ENCODE measurements at places on chromosomes 5 and 9.

DNA sequence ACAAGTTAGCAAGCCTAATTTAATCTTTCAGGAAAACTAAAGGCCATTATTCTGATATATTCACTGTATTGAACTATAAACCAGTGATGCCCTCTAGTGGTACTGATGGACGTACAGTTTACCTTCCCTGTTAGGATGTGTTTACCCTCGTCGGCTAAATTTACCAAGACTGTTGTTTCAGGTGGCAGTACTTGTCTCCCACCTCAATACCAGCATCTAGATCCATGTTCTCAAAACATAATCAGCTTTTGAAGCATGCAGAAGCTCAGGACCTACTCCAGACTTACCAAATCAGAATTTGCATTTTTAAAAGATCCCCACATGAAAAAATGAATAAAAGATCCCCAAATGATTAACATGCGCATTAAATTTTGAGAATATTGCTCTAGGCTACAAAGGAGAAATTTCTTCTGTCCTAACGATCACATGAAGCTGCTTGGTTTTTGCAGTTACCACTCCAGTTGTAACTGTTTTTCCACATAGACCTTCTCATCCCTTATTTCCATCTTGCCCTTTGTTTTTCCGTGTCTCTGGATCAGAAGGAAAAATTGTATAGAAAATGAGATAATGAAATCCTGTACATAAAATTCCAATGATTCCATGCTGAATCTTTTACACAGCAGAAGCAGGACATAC, 3.2 kb upstream of the BAAT start:
- H3K27ac ChIP-seq = no peak overlapping the region
- peaks cover 20% of the 10 kb centered on the region for H3K4me1 ChIP-seq
- no peaks in the 10 kb centered on the region for H3K36me3 ChIP-seq
- no peak overlapping the region for H3K4me3 ChIP-seq
- no peak for DNase-seq

- DNase-seq = no peak
- no peaks in the 10 kb centered on the region for H3K27me3 ChIP-seq
- H3K4me1 ChIP-seq = peaks cover 19% of the 10 kb centered on the region
These were observed 77.0 kb downstream of the DCP2 start for GRCh38 chr5:113053511-113053995.

DNA sequence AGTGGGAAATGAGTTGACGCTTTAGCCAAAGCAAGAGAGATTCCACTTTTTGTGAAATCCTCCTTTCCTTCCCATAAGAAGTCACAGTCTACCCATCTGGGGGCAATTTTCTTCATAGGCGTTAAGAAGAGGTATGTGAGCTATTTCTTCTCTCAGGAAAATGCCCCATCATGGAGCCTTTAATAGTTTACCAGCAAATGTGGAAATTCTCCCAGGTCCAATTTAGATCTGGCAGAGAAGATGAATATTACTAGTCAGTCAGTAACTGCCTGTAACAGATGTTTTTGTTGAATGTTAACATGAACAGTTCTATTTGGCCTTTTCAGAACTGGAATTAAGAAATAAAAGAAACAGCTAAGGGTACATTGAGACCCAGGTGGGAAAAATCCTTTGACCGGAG, 156.4 kb upstream of the RFX3 start:
- H3K4me3 ChIP-seq = no peak overlapping the region
- H3K4me1 ChIP-seq = no peaks in the 10 kb centered on the region
- no peaks in the 10 kb centered on the region for H3K36me3 ChIP-seq
- no peak overlapping the region for H3K27ac ChIP-seq
- no peaks in the 10 kb centered on the region for H3K27me3 ChIP-seq

- no peaks in the 10 kb centered on the region for H3K36me3 ChIP-seq
- peaks cover 69% of the 10 kb centered on the region for H3K4me1 ChIP-seq
- H3K27ac ChIP-seq = no peak overlapping the region
These were observed 28.6 kb upstream of the IL7R start for GRCh38 chr5:35828082-35828598.

DNA sequence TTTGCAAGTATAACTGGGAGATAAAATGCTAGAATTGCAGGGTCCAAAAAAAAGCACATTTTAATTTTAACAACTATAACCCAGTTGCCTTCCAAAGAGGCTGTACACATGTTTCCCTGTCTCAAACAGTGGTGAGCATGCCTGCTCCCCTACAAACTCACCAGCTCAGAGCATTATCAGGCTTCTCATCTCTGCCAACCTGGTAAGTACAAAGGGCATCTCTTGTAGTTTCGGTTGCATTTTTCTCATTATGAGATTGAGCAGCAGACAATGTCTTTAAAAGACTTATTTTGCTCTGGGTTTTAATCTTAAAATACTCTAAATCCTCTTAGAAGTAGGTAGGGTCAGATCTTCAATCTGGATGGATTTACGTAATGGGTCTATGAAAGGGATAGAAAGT, 107.1 kb upstream of the MSX2 start:
- peaks cover 19% of the 10 kb centered on the region for H3K27me3 ChIP-seq
- no peak overlapping the region for H3K27ac ChIP-seq
- no peak overlapping the region for H3K4me3 ChIP-seq
- H3K4me1 ChIP-seq = peaks cover 2% of the 10 kb centered on the region

DNA sequence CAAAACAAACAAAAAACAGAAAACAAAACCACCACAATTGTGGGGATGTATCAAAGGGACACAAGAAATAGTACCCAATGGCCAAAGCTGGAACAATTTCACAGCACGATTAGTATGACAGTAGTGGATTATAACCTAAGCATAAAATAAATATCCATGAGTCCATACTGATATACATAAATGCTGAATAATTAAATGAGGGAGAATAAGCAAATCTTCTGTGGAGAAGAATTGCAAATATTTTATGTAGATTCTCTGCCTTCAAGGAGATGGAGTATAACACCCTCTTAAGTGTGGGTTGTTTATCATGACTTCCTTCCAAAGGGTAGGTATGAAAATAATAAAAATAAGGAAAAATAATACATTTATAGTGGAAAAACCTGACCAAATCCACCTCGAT, 325.4 kb downstream of the PDE4D start:
- DNase-seq = no peak
- peaks cover 4% of the 10 kb centered on the region for H3K4me1 ChIP-seq
- H3K4me3 ChIP-seq = no peak overlapping the region
- no peaks in the 10 kb centered on the region for H3K36me3 ChIP-seq
- H3K27ac ChIP-seq = no peak overlapping the region
- H3K27me3 ChIP-seq = peaks cover 4% of the 10 kb centered on the region

GRCh38 chr5:156142867-156143266, 184.1 kb upstream of the SGCD start:
- H3K27me3 ChIP-seq = no peaks in the 10 kb centered on the region
- no peak overlapping the region for H3K4me3 ChIP-seq
- no peaks in the 10 kb centered on the region for H3K4me1 ChIP-seq
- DNase-seq = no peak
- H3K36me3 ChIP-seq = no peaks in the 10 kb centered on the region

GRCh38 chr9:10366171-10366779, 246.5 kb downstream of the PTPRD start:
- H3K4me3 ChIP-seq = no peak overlapping the region
- DNase-seq = no peak
- H3K4me1 ChIP-seq = no peaks in the 10 kb centered on the region

DNA sequence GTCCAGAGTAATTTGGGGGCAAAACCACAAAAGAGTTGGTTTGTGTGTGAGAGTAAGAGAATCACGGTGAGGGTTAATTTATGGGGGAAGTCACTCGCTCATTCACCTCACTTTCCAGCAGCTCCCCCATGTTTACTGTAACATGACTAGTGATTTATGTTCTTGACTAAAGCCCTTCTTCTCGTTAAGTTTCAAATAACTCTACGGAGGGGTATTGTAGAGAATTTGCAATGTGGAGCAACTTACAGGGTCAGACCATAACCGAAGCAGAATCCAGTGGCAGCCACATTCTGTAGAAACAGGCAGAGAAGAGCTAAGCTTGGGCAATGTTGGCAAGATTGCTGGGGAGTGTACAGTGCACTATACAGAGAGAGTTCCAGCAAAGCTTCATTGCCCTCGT, 760.6 kb downstream of the IRX1 start:
- H3K36me3 ChIP-seq = no peaks in the 10 kb centered on the region
- H3K27ac ChIP-seq = no peak overlapping the region
- DNase-seq = no peak
- no peak overlapping the region for H3K4me3 ChIP-seq
- H3K27me3 ChIP-seq = no peaks in the 10 kb centered on the region

DNA sequence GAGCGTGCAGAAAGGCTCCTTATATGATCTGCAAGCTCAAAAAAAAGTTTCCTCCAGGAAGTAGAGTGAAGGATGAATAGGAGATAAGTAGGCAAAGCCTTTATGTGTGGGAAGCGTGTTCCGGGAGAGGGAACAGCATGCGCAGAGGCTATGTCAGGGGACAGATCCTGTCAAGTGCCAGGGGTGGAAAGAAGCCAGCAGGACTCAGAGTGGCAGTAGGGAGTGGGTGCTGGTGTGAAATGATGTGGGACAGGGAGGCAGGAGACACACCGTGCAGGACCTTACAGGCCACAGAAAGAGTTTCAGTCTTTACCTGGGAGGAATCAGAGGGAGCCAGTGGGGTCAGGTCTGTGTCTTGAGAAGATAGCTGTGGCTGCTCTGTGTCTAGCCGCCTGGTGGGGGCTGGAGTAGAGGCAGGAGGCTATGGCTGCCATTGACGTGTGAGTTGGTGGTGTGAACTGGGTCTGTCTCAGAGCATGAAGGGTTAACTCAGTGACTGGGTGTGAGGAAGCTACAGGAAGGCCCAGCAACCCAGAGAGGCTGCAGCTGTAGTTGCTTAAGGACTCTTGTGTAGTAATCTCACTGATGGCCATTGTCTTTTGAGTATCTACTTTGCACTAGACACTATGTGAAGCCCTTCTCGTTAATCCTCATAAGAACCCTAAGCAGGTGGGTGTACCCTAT, 71.3 kb downstream of the PPARGC1B start:
- no peaks in the 10 kb centered on the region for H3K36me3 ChIP-seq
- no peak overlapping the region for H3K27ac ChIP-seq
- DNase-seq = no peak
- no peak overlapping the region for H3K4me3 ChIP-seq
- H3K4me1 ChIP-seq = peaks cover 23% of the 10 kb centered on the region

- H3K27me3 ChIP-seq = no peaks in the 10 kb centered on the region
- H3K27ac ChIP-seq = no peak overlapping the region
- no peaks in the 10 kb centered on the region for H3K4me1 ChIP-seq
- H3K4me3 ChIP-seq = no peak overlapping the region
These were observed 414.5 kb upstream of the ZNF608 start for GRCh38 chr5:125160787-125161502.

GRCh38 chr5:6790346-6790865, 77.2 kb downstream of the TENT4A start:
- peaks cover 9% of the 10 kb centered on the region for H3K4me1 ChIP-seq
- peaks cover 66% of the 10 kb centered on the region for H3K27me3 ChIP-seq
- DNase-seq = no peak
- peaks cover 3% of the 10 kb centered on the region for H3K36me3 ChIP-seq
- H3K27ac ChIP-seq = no peak overlapping the region
- no peak overlapping the region for H3K4me3 ChIP-seq

DNA sequence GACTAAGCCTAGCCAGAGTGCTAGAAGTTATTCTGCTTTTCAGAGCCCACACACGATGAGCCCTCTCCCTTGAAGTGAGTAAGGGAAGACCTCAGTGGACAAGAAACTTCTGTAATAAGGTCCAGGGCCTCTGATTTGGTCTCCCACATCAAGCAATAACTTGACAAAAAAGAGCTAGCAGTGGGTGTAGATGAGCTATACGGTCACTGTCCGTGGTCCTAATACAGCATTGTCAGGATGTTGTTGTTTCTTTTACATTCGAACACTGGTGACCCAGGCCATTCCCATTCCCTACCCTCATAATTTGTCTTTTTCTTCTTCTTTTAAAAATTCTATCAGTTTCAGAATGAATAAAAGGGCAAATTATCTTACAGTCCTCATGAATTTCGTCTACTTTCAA, 5.2 kb downstream of the PCSK1 start:
- DNase-seq = no peak
- no peak overlapping the region for H3K27ac ChIP-seq
- H3K4me1 ChIP-seq = peaks cover 2% of the 10 kb centered on the region
- H3K27me3 ChIP-seq = peaks cover 54% of the 10 kb centered on the region
- H3K4me3 ChIP-seq = no peak overlapping the region

- H3K27me3 ChIP-seq = peaks cover 51% of the 10 kb centered on the region
- peak; percentile 13 for DNase-seq
- peak overlapping the region; percentile 53 for H3K27ac ChIP-seq
These were observed 13.8 kb upstream of the PUM3 start for GRCh38 chr9:2857564-2858198.

- no peaks in the 10 kb centered on the region for H3K4me1 ChIP-seq
- H3K36me3 ChIP-seq = no peaks in the 10 kb centered on the region
- no peak for DNase-seq
- no peak overlapping the region for H3K4me3 ChIP-seq
These were observed 42.0 kb upstream of the KCNN2 start for GRCh38 chr5:114319821-114320220.

DNA sequence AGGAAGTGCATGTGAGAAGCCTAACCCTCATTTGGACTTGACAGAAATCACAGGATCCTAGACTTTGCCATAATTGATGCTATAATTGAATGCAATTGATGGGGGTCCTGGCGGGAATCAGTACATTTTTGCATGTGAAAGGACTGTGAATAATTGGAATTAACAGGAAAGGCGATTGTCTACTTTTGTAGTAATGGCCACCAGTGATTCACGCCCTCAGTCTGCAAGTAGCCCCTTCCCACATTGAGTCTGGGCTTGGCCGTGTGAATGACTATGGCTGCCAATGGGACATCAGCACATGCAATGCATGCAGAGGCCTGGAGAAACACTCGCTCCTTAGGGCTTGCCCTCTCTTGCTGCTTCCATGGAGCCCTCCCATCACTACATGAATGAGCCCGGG, 107.8 kb upstream of the OSMR start:
- no peaks in the 10 kb centered on the region for H3K4me1 ChIP-seq
- no peak overlapping the region for H3K27ac ChIP-seq
- H3K27me3 ChIP-seq = peaks cover 21% of the 10 kb centered on the region
- peaks cover 2% of the 10 kb centered on the region for H3K36me3 ChIP-seq

DNA sequence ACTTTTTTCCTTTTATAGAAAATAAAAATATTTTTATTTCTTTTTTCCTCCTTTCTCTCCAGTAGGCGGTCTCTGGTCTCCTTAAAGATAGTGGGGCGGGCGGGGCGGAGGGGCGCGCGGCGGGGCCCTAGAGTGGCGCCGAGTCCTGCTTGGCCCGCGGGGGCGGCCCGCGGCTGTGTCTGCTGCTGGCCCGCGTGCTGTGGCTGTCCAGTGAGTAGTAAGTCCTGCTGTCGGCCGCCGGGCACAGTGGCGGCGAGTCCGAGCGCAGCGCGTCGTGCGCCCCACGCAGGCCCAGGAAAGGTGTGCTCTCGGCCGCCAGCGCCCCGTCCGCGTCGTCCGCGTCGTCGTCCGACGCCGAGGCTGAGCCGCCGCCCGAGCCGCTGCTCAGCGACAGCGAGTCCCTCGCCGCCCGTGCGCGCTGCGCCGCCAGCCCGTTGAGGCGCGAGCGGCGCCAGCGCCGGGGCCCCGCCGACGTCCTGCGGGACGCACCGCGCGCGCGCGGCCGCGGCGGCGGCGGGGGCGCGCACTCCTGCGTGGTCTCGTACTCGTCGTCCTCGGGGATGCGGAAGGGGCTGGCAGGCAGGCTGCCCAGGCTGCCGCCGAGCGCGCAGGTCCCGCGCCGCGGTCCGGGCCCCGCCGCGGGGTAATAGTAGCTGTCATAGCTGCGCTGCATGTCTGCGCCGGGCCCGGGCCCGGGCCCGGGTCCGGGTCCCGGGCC, 52.3 kb downstream of the PSD2 start:
- DNase-seq = peak; percentile 73
- H3K4me3 ChIP-seq = peak overlapping the region; percentile 87
- H3K27me3 ChIP-seq = peaks cover 24% of the 10 kb centered on the region
- no peak overlapping the region for H3K27ac ChIP-seq
- peaks cover 5% of the 10 kb centered on the region for H3K36me3 ChIP-seq
